ENCODE measurements at places on chromosomes 16 and 17.

DNA sequence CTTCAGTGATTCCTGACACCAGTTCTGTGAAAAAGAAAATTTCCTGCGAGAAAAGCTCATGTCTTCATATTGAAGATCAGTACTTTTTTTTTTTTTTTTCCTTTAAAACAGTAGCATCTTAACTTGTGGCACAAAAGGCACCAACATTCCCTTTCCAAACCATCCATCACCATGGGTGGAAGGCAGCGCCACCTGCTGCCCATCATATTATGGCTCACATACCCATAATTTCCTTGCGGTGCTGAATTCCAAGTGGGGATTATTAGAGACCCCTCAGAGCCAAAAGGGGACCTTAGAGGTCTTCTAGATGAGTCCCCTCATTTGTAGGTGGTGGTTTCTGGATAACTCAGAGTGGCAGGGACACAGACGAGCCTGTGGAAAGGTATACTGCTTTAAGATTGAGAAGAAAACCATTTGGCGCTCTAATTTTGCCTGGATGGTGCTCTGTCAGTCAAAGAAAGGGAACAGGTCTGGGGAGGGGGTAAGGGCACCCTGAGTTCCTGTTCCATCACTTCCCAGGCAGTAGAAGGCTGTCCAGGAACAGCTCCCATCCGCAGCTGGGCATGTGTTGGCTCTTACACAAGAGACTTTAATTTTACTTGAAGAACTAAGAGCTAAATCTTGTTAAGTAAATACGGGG is 7.9 kb upstream of the SOST start:
- no peak for DNase-seq

GRCh38 chr17:7932483-7932891 is 481 bp downstream of the CNTROB start:
- DNase-seq = no peak

DNA sequence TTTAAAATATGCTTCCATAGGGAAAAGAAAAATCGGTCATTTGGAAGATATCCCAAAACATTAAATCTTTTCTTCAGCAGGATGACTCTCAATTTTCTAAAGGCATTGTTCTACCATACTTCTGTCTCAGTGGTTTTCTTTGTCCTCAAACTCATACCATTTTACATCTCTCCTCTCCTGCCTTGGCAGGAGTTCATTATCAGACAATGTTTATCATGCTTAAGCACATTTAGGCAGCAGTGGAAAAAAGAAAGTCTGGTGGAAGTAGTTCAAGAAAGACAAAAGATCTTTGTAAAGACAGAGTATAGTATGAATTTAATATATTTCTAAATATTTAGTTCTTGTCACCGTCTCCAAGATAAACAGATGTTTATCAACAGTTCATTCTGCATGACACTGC is 68.2 kb downstream of the CDK12 start:
- no peak for DNase-seq

GRCh38 chr16:3173892-3174617 is 13.9 kb upstream of the OR1F1 start:
- DNase-seq = no peak

GRCh38 chr17:73588891-73589290 is 55.4 kb downstream of the SDK2 start:
- no peak for DNase-seq

DNA sequence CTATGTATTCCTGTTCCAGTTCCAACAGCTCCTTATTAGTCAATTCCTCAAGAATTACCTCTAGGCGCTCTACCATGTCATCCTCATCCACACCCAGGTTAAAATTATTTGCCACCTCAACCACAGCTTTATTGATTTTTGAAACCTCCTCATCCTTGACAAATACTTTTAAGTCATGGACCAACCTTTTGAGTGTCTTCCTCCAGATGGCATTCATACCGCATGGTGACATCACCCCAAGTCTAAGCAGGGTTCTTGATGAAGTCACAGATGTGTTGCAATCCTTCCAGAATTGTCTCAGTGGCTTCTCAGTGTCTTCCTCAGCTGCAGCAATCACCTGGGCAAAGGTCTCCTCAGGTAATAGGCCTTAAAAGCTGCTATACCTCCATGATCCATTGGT is 40.1 kb downstream of the BCL7C start:
- no peak for DNase-seq

DNA sequence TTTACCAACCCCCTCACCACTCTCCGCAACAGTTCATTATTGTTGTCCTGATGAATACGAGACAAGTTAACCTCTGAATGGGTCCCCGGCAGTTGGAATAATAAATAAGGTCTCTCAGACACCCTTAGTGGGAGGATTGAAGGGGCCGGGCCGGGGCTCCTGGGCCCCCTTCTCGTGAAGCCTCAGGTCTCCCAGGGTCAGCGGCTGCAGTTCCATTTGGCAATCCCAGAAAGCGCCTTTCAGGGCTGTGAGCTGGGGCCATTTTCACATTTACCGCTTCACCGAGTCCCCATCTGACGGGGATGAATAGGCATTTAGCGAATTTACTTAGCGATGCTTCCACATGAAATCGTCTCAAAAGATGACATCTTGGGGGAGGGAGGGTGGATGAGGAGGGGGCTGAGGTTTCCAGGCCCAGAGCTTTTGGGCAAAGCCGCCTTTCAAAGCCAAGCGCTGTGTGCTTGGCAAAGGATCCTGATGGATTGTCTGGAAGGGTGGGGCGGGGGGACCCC is 309.8 kb downstream of the XYLT1 start:
- DNase-seq = no peak

DNA sequence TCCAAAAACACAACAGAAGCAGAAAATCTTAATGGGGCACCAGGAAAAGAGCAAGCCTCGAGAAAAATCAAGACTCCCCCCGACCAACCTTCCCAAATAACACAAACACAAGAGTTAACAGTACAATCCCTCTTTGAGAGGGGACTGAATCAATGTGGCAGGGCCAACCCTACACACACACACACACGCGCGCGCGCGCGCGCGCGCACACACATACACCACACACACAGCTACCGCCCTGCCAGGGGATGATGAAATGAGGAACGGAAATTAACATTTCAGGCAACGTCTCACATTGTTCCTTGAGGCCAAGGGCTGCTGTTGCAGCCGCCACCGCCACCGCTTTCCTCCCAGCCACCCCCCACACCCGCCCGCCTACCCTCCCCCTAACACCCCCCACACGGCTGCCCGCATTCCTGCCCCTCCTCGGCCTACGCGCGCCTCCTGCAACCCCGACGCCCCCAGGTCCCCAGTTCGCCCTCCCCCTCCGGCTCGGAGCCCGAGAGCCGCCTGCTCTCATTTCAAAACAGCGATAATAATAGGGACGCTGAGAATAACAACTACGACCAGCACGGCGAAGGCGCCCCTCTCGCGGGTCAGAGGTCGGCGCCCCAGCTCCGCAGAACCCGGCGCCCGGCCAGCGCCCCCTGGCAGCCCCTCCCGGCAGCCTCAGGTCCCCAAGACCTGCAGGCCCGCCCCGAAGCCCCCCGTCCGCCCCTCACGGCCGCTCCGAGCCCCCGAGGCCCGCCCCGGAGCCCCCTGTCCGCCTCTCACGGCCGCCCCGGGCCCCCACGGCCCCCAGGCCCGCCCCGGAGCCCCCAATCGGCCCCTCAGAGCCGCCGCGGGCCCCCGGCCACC is 1.1 kb downstream of the ANKRD11 start:
- DNase-seq = no peak

DNA sequence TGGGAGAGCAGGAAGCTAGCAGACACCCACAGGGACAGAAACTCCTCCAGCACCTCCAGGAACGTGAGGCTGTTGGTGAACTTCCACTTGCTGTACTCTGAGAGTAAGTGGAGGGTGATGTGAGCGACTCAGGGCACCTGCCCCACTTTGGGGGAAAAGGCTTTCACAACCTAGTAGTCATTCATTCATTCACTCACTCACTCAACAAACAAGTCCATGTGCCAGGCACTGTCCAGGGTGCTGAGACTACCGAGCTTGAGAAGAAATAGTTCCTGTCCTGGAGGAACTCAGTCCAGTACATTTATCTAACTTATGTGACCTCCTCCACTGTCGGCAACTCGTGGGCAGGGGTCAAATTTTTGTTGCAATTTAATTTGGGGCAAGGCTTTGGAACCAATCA is 26.6 kb downstream of the LGALS9 start:
- DNase-seq = no peak

GRCh38 chr17:7654832-7655540 is 4.3 kb downstream of the ATP1B2 start:
- no peak for DNase-seq

GRCh38 chr17:40290629-40291280 is 3.1 kb downstream of the CDC6 start:
- DNase-seq = no peak
